COLO829 (cell line): ENCODE measurements at places on chromosomes 16 and 17.

GRCh38 chr17:62950067-62950466 lies 16.0 kb upstream of the TANC2 start:
- peak; percentile 62 for DNase-seq

DNA sequence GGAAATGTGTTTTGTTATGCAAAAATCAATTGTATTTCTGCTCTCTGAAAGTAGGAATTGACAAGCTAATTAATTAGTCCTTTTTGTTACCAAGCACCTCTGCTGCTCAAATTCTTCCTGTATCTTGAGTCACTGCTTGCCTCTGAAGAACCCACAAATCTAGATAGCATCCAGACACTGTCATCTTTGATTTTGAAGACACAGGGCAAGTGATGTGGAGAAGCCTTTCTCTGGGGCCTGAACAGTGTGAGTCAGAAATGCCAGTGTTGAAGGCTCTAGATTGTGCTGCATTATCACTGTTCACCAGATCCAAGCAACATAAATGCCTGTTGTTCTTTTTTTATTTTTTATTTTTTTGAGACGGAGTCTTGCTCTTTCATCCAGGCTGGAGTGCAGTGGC lies 10.9 kb upstream of the ST6GALNAC1 start:
- no peak for DNase-seq

DNA sequence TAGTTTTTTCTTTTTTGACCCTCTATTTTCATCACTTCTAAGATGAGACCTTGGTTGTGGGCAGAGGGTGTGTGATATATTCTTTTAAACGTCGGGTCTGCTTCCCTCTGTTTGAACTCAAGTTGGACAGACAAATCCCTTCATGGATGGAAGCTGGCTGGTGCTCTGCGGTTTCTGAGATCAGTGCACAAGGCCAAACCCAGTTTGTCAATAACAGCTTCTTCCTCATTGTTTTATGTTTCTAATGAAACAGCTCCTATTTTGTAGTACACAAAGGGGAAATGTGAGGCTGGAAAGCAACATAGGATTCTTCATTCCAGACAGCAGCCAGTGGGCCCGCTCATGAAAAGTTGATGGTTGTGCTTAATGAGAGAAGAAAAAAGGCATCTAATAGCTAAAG lies 159.6 kb downstream of the PRKCA start:
- no peak for DNase-seq

DNA sequence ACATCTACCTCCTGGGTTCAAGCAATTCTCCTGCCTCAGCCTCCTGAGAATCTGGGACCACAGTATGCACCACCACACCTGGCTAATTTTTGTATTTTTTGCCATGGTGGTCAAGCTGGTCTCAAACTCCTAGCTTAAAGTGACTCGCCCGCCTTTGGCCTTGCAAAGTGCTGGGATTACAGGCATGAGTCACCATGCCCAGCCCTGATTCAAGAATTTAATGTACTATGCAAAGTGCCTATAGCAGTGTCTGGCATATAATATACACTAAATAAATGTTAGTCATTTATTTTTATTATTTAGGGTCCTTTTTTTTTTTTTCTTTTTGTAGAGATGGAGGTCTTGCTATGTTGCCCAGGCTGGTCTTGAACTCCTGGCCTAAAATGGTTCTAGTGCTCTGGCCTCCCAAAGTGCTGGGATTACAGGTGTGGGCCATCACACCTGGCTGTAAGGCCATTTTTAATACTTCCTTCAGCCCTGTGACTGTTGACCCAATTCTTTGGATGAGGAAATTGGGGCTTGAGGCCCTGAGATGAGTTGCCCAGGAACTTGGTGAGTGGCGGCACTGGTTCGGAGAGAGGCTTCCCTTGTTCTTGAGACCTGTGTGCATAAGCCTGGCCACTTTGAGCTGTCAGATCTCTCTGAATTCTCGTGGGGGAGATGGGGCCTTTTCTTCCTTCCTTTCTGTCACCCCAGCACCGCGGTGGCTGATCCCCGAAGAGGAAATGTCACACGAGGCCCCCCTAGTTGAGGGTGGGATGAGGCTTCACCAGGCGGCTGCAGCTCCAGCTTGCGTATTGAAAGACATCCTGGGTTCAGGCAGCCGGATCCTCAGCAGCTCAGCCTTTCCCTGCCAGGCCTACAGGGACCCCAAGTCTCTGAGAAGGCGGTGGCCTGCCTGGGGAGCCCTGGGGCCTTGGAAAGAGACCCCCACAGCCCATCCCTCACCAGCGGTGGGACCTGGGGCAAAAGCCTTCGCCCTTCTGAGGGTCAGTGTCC lies 38.7 kb downstream of the LAT start:
- no peak for DNase-seq

- no peak for DNase-seq
Observed at GRCh38 chr16:69107316-69107962, 2.0 kb downstream of the HAS3 start.

GRCh38 chr17:46038414-46038813 lies 39.4 kb downstream of the STH start:
- DNase-seq: no peak

DNA sequence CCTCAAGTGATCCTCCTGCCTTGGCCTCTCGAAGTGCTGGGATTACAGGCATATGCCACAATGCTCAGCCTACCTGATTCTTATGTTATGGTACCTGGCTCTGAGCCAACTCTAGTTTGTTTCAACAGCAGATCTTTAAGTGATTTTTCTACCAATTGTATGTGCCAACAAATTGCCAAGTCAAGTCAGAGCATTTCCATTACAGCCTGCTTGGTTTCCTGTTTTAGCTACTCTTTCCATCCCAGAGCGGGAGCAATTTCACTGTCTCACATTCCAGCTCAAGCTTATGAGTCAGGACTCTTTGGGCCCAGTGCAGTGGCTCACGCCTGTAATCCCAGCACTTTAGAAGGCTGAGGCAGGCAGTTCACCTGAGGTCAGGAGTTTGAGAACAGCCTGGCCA lies 30.8 kb upstream of the RBBP6 start:
- DNase-seq: no peak

DNA sequence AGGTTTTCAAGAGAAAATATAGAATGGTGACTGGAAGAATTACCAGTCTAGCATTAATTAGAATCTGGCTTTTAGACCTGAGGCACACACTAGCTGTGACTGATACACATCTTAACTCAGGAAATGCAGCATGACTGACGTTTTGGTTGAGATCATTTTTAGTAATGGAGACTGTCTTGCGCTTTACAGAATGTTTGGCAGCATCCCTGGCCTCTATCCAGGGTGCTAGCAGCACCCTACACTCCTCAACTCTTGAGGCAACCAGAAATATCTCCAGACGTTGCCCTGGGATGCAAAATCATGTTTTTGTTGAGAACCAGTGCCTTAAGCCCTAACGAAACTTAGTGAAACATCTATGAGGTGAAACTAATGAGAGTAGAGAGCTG lies 109.0 kb downstream of the HS3ST3A1 start:
- DNase-seq: no peak
